T-cell (primary cell): ENCODE measurements at places on chromosomes 1 and 21. TPM values are rescaled to one million over a fixed set of nuclear protein-coding genes. Genes with fewer than 3 reads are reported as not detected.

Gene F13B
- total RNA-seq = not detected

Gene HFM1
- not detected for total RNA-seq

Gene RGS4
- total RNA-seq = not detected

- H3K4me3 ChIP-seq = no peak overlapping the region
- H3K27ac ChIP-seq = no peak overlapping the region
- peaks cover 11% of the 10 kb centered on the region for H3K4me1 ChIP-seq
- H3K36me3 ChIP-seq = no peaks in the 10 kb centered on the region
Measured at GRCh38 chr1:41495210-41495948, 10.9 kb upstream of the EDN2 start.

DNA sequence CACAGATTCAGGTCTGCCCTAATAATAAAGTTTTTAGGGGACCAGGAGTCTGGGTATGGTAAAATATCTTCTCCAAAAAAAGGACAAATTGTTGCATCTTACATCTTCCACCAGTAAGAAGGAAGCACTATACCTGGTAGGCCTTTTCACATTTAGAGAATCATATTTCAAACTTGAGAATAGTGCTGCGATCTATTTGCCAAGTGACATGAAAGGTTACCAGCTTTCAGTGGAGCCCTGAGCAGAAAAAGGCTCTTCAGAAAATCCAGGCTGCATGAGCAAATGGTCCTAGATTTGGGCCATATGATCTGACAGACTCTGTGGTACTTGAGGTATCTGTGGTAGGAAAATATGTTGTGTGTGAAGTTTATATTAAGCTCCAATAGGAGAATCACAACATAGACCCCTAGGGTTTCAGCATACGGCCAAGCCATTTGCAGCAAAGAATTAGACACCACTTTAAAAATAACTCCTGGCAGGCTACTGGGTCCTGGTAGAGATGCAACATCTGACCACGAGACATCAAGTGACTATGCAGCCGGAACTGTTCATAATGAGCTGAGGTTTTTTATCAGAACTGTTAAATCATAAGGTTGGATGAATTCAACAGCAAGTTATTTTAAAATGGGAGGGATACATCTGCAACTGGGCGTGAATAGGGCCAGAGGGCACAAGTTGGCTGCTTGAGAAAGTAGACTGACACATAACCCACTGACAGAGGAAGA, 38.6 kb upstream of the CCDC190 start:
- H3K4me1 ChIP-seq = no peaks in the 10 kb centered on the region
- DNase-seq = no peak
- no peaks in the 10 kb centered on the region for H3K36me3 ChIP-seq
- H3K27me3 ChIP-seq = no peaks in the 10 kb centered on the region
- no peak overlapping the region for H3K27ac ChIP-seq
- no peak overlapping the region for H3K4me3 ChIP-seq

- H3K27me3 ChIP-seq = peaks cover 9% of the 10 kb centered on the region
- H3K27ac ChIP-seq = no peak overlapping the region
- no peaks in the 10 kb centered on the region for H3K36me3 ChIP-seq
- peaks cover 19% of the 10 kb centered on the region for H3K4me1 ChIP-seq
Measured at GRCh38 chr1:1536019-1536937, 4.1 kb downstream of the TMEM240 start.

- no peak overlapping the region for H3K27ac ChIP-seq
- H3K27me3 ChIP-seq = no peaks in the 10 kb centered on the region
- no peak for DNase-seq
- peaks cover 82% of the 10 kb centered on the region for H3K36me3 ChIP-seq
Measured at GRCh38 chr1:160090760-160091159, 7.7 kb downstream of the IGSF8 start.
